ENCODE measurements at places on chromosomes 5 and 9. TPM values are rescaled to one million over a fixed set of nuclear protein-coding genes. Genes with fewer than 3 reads are reported as not detected.

- peak overlapping the region; percentile 8 for H3K27ac ChIP-seq
- no peak for DNase-seq
- no peak overlapping the region for H3K4me3 ChIP-seq
- peaks cover 10% of the 10 kb centered on the region for H3K36me3 ChIP-seq
- H3K27me3 ChIP-seq, result no peaks in the 10 kb centered on the region
Measured at GRCh38 chr9:89746385-89747116, 141.7 kb downstream of the GADD45G start.

GRCh38 chr9:127397646-127398274, 791 bp downstream of the SLC2A8 start:
- peaks cover 18% of the 10 kb centered on the region for H3K4me1 ChIP-seq
- H3K27ac ChIP-seq, result peak overlapping the region; percentile 53
- DNase-seq, result peak; percentile 46
- H3K4me3 ChIP-seq, result peak overlapping the region; percentile 69

- no peak overlapping the region for H3K27ac ChIP-seq
- H3K36me3 ChIP-seq, result no peaks in the 10 kb centered on the region
- DNase-seq, result no peak
- peaks cover 2% of the 10 kb centered on the region for H3K27me3 ChIP-seq
Measured at GRCh38 chr5:91418158-91418557, 35.0 kb upstream of the ARRDC3 start.

DNA sequence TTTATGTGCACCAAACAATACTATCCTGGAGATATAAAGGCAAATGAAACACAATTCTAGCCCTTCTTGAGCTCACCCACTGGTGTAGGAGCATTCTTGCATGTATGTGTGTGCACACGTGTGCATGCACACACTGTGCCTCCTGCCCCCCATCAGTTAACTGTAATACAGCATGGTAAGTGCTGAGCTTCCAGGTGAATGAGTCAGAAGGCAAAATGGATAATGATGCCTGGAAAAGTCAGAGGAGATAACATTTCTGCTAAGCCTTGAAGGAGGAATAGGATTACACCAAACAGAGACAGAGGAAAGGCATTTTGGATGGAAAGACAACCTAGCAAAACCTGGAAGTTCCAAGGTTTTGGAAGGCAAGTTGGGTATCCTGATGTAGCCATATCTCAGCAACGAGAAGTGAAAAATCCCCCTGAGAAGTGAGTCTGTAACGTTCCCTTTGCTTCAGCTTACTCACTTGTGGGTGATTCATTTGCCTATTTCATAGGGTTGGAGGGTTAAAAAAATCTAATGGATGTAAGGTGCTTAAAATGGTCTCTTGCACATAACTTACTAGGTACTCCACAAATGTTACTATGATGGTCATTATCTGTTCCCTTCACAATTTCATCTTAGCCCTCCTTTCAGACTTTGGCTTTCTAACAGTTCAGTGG, 101.4 kb upstream of the STC2 start:
- H3K27ac ChIP-seq, result no peak overlapping the region
- H3K4me1 ChIP-seq, result no peaks in the 10 kb centered on the region
- no peak for DNase-seq
- peaks cover 6% of the 10 kb centered on the region for H3K27me3 ChIP-seq
- no peaks in the 10 kb centered on the region for H3K36me3 ChIP-seq

The HTR4 gene
- total RNA-seq, result not detected

DNA sequence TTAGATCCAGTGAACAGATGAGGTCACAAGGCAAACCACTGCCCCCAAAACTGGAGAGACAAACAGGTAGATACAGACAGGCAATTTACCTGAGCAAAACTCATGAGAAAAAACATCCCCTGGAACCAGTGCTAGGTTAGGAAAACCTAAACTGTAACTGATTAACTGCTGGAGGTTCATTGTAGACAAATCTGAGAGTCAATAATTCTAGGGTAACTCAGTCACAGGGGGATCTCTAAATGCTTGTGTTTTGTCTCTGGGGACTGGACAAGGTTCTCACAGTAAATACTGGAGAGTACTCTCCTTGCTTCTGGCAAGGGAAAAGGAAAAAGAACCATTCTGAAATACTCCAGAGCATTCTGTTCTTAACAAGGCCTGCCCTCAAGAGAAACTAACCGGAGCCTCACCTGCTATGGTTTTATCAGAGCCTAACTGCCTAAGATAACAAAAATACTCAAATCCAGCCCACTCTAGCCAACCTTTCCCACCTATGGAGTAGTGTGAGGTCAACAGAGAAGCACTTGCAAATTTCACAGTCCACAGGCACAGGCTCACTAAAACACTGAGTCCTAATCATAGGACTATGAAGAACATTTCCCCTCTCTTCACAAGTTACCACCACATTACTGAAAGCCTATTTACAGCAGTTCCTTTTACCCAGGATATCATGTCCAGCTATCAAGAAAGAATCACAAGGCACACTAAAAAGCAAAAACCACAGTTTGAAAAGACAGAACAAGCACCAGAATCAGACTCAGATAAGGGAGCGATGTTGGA, 139.9 kb upstream of the ACOT12 start:
- DNase-seq, result no peak
- H3K27me3 ChIP-seq, result no peaks in the 10 kb centered on the region
- H3K4me3 ChIP-seq, result no peak overlapping the region
- H3K27ac ChIP-seq, result no peak overlapping the region
- no peaks in the 10 kb centered on the region for H3K36me3 ChIP-seq

GRCh38 chr5:53161876-53162275, 52.3 kb upstream of the MOCS2 start:
- peaks cover 3% of the 10 kb centered on the region for H3K27me3 ChIP-seq
- no peaks in the 10 kb centered on the region for H3K36me3 ChIP-seq
- H3K27ac ChIP-seq, result no peak overlapping the region
- DNase-seq, result no peak

DNA sequence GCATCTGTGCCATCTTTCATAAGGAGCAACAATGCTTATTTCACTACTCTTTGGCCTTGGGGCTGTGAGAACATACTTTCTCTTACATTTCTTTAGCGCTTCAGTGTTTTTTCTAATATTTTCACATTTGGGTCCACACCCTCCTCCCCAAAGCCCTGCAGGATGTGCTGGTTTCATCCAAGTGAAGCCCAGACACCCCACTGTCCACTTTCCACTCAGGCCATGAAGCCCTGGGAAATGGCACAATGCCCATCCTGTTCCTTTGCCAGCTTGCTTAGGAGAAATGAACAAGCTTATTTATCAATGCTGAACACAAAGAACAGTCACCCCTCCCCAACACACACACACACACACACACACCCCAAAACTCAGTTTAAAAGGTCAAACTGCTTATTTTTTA, 17.3 kb upstream of the TMOD1 start:
- DNase-seq, result no peak
- H3K27me3 ChIP-seq, result no peaks in the 10 kb centered on the region
- no peaks in the 10 kb centered on the region for H3K4me1 ChIP-seq
- H3K27ac ChIP-seq, result no peak overlapping the region
- H3K36me3 ChIP-seq, result peaks cover 27% of the 10 kb centered on the region

DNA sequence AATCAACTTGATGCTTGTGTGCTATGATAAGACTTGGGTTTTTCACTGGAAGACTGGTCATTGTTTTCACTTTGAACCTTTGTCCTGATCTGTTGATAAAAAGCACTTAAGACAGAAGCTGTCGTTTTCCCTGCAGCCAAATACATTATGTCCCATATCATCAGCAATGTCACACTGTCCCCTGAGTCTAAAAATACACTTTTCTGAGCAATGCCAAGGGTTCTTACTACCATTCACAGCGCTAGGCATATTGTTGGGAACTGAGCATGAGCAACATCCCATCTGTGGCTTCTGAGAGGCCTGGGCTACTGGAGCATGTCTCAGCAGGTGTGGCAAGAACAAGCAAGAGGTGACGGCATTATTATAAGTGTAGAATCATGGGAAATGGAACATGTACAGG, 81.8 kb downstream of the SEMA6A start:
- no peak overlapping the region for H3K4me3 ChIP-seq
- H3K27me3 ChIP-seq, result no peaks in the 10 kb centered on the region
- H3K36me3 ChIP-seq, result peaks cover 2% of the 10 kb centered on the region
- no peak for DNase-seq
- H3K4me1 ChIP-seq, result peaks cover 12% of the 10 kb centered on the region
- no peak overlapping the region for H3K27ac ChIP-seq

The RNF183 gene
- total RNA-seq, result not detected

The PCDHB7 gene
- total RNA-seq, result not detected

- DNase-seq, result no peak
- no peaks in the 10 kb centered on the region for H3K36me3 ChIP-seq
- no peaks in the 10 kb centered on the region for H3K4me1 ChIP-seq
- no peak overlapping the region for H3K4me3 ChIP-seq
- H3K27me3 ChIP-seq, result no peaks in the 10 kb centered on the region
- no peak overlapping the region for H3K27ac ChIP-seq
Measured at GRCh38 chr9:28318515-28318914, 745.2 kb upstream of the C9orf72 start.

The PPP1R2B gene
- 0.13 TPM for total RNA-seq

DNA sequence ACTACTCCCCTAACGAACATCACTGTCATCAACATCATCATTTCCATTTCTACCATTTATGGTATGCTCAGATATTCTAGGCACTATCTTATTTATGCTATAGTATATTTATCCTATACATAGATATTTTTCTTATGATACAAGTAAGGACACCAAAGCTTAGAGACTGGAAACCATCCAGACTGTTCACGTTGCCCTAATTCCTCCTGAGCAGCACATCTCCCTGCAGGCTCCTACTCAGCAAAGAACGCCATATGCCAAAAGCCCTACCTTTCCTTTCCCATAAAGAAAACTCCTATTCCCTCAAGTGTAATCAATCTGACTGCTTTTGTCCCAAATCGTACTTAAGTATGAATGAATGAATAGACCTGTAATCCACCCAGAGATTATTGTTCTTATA, 247.0 kb downstream of the PRELID2 start:
- no peak for DNase-seq
- H3K4me3 ChIP-seq, result no peak overlapping the region
- H3K4me1 ChIP-seq, result no peaks in the 10 kb centered on the region
- H3K36me3 ChIP-seq, result no peaks in the 10 kb centered on the region

GRCh38 chr9:136979769-136980587, 2.7 kb downstream of the PTGDS start:
- no peak for DNase-seq
- H3K36me3 ChIP-seq, result no peaks in the 10 kb centered on the region
- H3K4me3 ChIP-seq, result no peak overlapping the region

The ADAMTS13 gene
- total RNA-seq, result 2.5 TPM

The C5orf58 gene
- total RNA-seq, result not detected
